Activated naive CD8-positive, alpha-beta T cell treated with anti-CD3 and anti-CD28 coated beads, Interleukin-2, amount 50 U/mL, for 16 hours (primary cell): ENCODE measurements at places on chromosomes 4 and X.

DNA sequence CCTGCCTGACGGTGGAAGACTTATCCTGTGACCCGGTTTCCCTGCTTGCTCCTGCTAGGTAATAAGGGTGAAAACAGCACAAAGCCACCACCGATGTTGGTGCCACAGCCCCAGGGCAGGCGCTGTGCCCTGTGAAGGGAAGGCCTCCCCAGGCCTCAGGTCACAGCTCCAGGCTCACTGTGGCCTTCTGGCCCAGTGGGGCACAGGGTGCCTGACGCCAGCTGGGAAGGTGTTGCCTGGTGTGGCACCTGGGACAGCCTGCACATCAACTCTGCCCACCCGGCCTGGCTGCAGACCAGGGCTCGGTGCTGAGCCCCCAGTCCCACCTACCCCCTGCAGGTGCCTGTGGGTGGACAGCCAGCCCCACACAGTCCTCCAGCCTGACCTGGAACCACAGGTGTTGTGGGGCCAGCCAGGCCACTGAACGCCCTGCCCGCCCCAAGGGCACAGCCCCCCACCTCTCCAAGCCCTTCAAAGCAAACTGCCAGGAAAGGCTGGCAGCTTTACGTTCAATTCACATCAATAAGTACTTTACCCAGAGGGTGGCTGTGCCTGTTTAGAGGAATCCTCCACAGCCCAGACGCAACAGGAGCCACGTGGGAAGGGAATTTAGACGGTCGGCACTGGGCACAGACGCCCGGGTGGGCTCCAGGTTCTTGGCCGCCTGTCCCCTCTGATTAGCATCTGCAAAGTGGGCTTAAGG is 54.3 kb downstream of the ZFYVE28 start:
- no peak for DNase-seq

DNA sequence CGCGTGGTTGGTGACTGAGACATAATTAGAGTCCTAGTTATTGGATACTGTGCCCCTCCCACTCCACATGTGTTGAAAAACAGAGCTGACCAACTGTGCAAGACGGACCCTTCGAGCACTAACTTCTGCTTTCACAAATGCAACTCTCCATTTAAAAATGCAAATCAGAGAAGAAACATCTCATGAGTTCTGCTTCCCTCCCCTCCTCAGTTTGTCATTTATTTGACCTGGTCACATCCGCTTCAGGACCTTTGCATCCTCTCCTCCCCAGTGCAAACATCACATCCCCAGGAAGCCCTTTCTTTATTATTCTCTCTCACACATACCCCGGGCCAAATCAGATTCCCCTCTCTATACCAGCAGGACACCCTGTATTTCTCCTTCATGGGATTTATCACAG is 38.1 kb upstream of the NOCT start:
- DNase-seq, result no peak

- no peak for DNase-seq
Observed at GRCh38 chr4:91935217-91935616, 368.5 kb upstream of the GRID2 start.

DNA sequence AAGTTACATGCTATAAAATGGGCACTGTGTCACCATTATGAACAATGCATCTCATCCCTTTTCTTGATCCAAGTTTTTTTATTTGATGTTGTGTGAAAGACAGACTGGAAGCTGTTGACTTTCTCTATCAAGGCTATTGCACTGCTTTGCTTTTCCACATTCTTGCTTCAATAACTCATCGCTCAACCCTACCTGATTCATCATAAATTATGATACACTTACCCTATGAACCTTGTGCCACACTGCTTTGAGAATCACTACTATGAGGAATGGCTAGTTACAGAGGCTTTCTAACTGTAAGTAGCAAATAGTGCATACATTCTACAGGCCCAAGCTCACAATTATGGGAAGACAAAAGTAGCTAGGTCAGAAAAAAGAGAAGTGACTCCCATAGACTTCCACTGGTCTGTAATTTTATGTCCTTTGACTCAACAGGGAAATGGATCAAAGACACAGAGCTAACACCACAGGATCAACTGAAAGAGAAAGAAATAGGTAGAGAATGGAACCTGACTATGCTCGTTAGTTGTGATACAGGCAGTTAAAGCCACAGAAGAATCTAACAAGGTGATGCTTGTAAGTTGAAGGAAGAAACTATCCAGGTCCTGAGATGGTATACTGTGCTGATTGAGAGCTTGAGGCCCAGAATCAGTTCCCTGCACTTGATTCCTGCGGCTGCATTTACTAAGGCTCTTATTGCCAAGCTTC is 163.5 kb downstream of the PPP3CA start:
- no peak for DNase-seq

DNA sequence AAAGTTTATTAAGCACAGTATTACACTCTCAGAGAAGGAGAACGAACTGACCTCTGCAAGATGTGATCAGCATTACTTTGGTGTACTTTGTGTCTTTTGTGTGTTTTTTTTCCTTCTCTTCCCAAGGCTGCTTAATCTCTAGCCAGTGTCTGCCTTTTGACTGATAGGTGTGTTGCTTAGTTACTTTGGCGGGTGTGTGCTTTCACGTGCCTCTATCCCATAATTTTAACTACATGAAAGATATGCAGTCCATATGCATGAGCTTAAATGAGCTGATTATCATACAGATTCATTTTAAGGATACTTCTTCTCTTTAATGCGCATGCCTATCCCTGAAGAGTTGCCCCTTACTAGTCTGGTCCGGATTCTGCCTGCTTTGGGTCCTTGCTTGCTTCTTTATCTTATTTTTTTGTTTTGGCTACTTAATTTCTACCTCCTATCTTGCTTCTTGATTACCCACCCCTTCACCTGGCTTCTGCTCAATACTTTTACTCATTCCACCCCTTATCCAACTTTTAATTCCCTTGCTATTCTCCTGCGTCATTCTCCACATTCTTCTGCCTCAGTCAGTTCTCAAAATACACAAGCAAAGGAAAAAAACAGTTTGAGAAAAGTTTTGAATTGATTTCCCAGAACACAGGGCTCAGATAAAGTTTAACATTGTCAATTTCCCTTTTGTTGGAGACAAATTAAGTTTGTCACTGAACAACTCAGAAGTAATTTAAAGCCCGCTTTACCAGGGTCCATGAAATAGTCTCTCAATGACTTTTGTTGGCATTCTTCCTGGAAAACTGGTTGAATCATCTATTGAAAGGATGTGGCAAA is 182.0 kb downstream of the TENT5D start:
- DNase-seq, result no peak

DNA sequence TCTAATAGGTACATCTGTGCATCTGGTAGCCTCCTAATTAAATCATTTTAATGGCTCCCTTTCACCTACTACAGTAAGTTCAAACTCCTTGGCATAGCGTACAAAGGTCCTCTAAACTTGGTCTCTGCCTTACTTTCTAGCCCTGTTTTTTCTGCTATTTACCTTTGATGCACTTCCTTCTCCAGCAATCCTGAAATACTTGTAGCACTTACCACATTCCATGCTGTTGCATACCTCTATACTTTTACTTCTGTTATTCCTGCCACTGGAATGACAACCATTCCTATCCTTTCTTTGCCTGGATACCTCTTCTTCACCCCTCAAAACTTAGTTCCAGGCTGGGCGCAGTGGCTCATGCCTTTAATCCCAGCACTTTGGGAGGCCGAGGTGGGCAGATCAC is 56.6 kb upstream of the LHFPL1 start:
- DNase-seq, result no peak

DNA sequence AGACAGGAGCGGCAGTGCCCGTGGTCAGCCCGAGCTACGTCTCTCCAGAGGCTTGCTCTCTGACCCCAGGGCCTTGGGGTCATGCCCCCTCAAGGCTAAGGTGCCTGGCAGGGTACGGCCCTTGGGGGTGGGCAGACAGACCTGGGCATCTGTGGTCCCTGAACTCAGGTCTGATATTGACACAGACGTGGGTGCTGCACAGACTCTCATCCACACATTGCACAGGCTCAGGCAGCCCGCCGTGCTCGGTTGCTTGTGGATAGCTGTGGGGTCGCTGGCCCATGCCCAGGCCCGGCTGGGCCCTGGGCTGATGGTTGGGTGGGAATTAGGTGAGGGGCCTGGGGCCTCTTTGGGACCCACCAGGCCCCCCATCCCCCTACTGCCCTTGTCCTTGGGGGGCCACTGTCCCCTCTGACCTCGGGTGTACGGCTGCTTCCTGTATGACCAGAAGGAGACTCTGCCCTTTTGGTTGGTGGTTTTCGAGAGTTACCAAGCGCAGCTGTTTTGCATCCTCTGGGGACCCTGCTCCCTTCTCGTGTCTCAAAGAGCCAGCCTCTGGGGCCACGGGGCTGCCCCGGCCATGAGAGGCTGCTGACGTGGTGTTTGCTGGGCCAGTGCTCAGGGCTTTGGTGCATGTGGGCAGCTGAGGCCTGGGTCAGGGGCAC is 10.1 kb downstream of the FGFRL1 start:
- no peak for DNase-seq

DNA sequence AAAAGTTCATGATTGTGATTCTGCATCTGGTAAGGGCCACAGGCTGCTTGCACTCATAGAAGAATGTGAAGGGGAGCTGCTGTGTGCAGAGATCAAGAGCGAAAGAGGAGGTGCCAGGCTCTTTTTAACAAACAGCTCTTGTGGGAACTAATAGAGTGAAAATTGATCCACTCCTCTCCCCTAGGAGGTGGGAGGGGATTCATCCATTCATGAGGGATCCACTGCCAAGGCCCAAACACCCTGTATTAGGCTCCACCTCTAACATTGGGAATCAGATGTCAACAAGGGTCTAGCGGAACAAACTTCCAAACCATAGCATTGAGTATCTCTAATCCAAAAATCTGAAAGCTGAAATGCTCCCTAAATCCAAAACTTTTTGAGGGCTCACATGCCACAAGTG is 16.4 kb upstream of the PPID start:
- DNase-seq, result no peak

GRCh38 chr4:72208421-72209075 is 176.7 kb downstream of the NPFFR2 start:
- DNase-seq, result no peak

GRCh38 chr4:6974138-6974848 is 64.7 kb downstream of the TBC1D14 start:
- DNase-seq, result peak; percentile 55

DNA sequence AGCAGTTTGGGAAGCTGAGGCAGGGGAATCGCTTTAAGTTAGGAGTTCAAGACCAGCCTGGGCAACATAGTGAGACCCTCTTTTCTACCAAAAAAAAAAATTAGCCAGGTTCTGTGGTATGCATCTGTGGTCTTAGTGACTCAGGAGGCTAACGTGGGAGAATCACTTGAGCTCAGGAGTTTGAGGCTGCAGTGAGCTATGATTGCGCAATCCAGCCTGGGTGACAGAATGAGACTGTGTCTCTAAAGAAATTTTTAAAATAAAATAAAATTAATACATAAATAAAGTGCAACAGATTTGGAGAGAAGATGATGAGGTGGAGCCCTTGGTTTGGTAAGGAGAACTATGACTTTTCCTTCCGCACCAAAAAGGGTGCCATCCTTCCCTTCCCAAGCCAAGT is 436.9 kb downstream of the NLGN4X start:
- no peak for DNase-seq

GRCh38 chr4:146095091-146095690 is 80.3 kb upstream of the LSM6 start:
- no peak for DNase-seq

- DNase-seq, result no peak
Observed at GRCh38 chrX:39840133-39840532, 257.6 kb downstream of the BCOR start.

- DNase-seq, result no peak
Observed at GRCh38 chrX:38375891-38376290, 23.5 kb downstream of the OTC start.

DNA sequence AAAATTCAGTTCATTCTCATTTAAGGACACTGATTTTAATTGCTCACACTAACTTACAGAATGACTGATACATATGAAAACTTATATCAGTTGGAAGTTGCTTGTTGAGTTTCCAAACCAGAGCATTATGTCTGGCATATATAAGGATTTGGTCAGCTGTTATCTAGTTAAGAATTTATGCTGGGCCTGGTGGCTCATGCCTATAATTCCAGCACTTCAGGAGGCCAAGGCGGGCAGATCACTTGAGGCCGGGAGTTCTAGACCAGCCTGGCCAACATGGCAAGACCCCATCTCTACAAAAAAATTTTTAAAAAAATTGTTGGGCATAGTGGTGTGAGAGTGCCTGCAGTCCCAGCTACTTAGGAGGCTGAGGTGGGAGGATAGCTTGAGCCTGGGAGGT is 73.1 kb downstream of the SPRY1 start:
- DNase-seq, result no peak

- no peak for DNase-seq
Observed at GRCh38 chrX:107764845-107765608, 10.6 kb downstream of the TSC22D3 start.

- DNase-seq, result no peak
Observed at GRCh38 chr4:5050520-5051277, 581 bp upstream of the STK32B start.

GRCh38 chrX:54808109-54808604 is 612 bp downstream of the MAGED2 start:
- no peak for DNase-seq

- DNase-seq, result no peak
Observed at GRCh38 chr4:39620551-39621313, 17.9 kb downstream of the SMIM14 start.

GRCh38 chrX:150536455-150537116 is 31.8 kb upstream of the MTM1 start:
- DNase-seq, result no peak

DNA sequence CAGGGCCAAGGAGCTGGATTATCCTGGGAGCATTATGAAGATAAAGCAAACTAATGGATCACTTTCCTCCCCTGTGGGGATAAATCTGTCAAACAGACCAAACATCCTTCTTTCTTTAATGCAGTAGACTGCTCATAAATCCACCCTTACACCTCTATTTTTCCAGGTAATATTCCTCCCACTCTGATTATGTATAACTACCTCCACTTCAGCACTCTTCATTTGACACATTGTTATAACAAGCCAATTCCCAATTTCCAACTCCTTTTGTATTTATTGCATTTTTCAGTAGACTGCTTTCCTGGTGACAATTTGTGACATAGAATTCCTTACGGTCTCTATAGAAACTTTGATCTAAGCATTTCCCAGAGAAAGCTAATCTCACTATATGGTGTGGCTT is 115.0 kb upstream of the PRKG2 start:
- no peak for DNase-seq

GRCh38 chrX:136210243-136210642 is 41.0 kb downstream of the MAP7D3 start:
- no peak for DNase-seq

GRCh38 chrX:2840961-2841360 is 12.2 kb downstream of the GYG2 start:
- DNase-seq, result no peak

- no peak for DNase-seq
Observed at GRCh38 chr4:56668267-56668666, 12.8 kb downstream of the HOPX start.
